ENCODE measurements at places on chromosomes 3 and 15.

- DNase-seq = no peak
Measured at GRCh38 chr3:117873249-117873600, 1161.4 kb downstream of the IGSF11 start.

- DNase-seq = no peak
Measured at GRCh38 chr15:69869291-69869690, 228.4 kb downstream of the TLE3 start.

DNA sequence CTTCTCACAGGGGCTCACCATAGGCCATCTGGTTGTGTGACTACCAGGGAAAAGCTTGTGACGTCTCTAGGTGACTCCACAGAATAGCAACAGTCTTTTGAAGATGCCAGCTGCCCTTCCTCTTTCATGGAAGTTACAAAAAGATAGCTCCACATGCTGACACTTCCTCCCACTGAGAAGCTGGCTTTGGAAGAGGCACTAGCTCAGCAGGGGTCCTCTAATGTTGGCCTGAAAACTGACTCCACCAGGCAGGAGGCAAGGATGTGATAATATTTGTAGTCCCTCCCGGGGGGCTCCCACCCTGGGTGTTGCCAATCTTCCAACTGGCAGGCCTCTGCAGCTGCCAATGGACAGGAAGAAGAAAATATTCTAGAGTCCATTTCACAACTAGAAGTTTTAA is 343.5 kb downstream of the NEK10 start:
- no peak for DNase-seq

GRCh38 chr15:94258246-94258645 is 26.9 kb downstream of the MCTP2 start:
- DNase-seq = no peak

GRCh38 chr3:110810356-110810755 is 261.3 kb upstream of the NECTIN3 start:
- peak; percentile 32 for DNase-seq

DNA sequence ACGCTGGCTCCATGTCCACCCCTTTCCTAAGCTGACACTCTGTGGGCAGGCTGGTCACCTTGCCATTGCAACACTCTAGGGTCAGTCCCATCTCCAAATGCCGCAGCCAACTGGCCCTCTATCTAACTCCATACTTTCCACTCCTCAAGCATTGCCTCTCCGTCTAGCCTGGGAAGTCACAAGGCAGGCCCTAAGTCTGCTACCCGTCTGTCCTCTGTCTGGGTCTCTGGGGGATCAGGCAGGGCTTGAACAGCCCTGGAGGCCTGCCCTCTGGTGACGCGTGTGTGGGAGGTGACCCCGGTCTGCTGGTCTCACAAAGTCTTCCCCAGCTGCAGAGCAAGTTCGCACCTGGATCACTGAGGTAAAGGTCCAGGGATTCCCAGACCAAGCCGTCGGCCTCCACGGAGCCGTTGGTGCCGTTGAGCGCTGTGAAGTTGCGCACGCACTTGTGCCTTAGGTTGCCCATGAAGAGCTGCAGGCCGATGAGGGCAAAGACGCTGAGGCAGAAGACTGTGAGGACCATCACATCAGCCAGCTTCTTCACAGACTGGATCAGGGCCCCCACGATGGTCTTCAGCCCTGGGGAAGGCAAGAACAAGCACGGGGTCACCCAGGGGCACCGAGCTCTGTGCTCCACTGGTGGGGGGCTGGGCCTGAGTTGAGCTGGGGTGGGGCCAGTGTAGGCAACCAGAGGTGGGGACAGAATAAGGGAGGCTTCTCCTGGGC is 39.9 kb downstream of the SCN5A start:
- DNase-seq = no peak

DNA sequence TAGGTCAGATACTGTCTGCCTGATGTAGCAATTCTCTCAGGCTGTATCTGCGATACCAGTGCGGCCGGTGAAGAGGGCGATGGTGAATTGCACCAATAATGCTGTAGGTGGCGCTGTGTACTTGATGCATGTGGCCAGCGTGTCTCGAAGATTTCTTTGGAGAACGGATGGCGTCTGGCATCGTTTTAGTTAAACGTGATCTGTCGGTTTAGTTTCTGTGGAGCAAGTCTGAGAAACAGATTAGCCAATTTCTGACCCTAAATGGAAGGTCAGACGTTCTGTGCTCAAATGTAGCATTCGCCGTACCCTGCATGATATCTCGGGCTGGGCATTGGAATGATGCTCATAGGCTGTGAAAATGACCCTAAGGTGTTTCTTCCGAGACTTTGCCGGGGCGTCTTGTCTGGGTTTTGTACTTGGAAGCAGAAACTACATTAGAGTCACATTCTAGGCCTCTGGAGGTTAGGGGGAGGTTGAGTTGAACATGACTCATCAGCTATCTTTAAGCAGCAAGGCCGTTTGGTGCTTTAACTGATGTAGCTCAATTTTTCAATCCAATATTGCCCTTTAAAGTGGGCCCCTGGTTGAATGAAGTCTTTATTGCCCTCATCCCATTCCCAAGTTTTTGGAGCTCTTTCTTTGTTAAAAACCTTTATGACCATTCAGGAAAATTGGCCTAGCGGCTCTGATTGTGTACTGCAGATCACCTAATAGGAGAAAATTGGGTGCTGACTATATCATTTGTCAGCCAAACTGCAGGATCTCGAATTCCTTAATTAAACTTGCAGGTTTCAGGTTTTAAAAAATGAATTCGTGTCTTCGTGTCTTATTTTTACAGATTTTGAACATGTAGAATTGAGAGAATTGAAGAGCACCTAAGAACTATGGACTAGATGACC is 80.0 kb downstream of the SQOR start:
- DNase-seq = peak; percentile 65

GRCh38 chr3:11558918-11559815 is 84.5 kb downstream of the VGLL4 start:
- DNase-seq = no peak

DNA sequence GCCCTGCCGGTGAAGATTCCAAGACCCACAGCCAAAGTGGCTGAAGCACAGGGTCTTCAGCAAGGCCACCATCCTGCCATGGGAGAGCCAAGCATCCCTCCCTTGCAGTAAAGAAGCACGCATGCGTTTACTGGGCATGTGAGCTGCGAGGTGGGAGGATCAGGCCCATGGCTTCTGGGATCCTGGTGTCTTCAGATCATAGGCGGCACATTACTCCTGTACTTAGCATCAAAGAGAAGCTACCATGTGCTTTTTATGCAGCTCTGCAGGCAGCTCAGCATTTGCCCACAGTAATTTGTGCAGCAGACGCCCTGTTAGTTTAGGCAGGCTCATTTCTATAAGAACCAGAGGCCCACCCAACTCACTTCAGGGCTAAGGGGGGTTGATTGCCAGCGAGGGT is 45.7 kb downstream of the IDH2 start:
- no peak for DNase-seq

DNA sequence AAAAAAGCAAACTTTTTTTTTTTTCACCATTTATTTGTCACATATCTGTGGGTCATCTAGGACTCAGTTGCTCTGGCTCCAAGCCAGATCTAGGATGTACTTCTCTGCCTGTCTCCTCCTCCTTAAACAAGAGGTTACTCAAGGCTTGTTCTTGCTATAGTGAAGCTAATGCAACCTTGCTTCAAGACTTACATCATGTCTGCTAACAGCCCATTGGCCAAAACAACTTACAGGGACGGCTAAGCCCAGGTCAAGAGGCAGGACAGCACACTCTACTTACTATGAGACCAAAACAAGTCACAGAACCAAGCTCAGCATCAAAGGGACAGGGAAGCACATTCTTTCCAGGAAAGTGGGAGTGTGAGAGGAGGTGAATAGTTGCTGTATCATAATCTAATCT is 123.8 kb upstream of the BNIP2 start:
- DNase-seq = no peak

DNA sequence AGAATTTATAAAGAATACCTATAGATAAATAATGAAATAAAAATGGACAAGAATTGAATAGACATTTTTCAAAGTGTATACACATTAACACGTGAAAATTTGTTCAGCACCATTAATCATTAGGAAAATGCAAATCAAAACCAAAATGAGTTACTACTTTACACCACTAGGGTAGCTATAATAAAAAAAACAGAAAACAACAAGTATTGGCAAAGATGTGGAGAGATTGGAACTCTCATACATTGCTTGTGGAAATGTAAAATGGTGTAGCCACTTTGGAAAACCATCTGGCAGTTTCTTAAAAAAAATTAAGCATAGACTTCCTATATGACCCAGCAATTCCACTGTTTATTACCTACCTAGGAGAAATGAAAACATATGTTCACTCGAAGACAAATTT is 172.8 kb upstream of the P2RY1 start:
- DNase-seq = no peak

GRCh38 chr3:10188804-10189556 is 24.3 kb downstream of the IRAK2 start:
- no peak for DNase-seq

- no peak for DNase-seq
Measured at GRCh38 chr3:50637011-50637410, 20.1 kb downstream of the MAPKAPK3 start.

- DNase-seq = peak; percentile 55
Measured at GRCh38 chr15:24856397-24857390, 98.1 kb upstream of the SNRPN start.

DNA sequence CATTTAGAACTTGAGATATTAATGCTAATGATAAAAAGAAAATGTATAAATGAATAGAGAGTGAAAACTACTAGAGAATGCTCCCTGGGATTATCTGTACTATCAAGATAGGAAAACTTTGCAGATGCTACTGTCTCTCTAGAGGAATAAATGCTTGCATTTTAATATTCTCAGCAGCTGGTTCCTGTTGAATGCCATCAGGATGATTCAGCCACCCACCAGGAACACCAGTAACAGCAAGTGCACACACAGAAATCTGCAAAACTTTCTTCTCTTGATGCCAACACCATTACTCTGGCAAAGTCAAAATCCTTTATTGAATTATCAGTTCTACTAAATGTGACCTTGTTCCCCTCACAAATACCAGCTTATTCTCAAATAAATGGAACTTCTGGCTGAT is 148.4 kb downstream of the TIGIT start:
- peak; percentile 24 for DNase-seq

DNA sequence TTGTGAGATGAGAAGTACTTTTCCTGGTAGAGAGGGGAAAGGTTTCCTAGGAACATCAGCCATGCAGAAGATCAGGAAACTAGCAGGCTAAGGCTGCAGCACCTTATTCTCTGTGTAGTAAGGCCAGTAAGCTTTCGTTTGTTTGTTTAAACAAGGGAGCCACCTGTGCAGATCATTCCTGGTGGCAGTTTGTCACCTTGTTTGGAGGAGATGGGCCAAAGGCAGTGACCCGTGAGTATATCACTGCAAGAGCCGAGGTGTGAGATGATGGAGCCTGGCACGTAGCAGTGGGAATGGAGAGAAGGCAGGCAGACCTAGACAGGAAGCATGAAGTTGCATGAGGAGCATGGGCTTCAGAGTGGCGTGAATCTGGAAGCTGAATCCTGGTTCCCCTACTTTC is 19.6 kb downstream of the ATG7 start:
- no peak for DNase-seq

DNA sequence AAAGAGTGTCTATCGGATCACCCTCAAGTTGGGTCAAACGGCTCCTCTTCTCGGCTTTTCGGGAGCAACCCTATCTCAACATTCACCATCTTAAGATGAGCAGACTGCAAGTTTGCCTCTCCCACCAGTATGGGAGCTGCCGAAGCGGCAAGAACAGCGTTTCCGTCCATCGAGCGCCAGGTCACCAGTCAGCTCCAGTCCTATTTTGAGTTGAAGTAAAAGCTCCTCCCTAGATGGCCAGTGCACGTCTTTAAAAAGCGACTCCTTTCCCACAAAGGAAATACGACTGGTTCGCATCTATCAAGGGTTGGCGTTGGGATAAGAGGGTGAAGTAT is 369 bp upstream of the U2SURP start:
- no peak for DNase-seq

DNA sequence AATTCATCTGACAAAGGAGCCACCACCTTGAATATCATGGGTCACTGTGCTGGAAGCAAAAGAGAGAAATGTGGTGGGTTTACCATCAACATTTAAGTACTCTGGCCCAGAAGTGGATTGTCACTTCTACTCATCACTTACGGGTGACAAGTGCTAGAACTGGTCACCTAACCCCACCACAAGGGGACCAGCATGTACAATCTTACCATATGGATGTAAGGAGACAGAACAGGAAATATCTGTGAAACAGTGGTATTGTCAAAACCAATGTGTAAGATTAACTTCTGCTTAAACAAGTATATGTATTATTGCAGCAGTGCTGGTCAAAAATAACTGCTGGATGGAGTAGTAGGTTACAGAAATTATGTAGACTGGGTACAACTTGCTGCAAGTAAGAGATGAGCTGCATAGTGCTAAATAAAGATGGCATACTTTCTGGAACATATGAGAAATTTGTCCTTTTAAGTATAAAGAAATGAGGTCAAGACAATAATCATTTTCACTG is 171.8 kb downstream of the POTEB3 start:
- DNase-seq = no peak

DNA sequence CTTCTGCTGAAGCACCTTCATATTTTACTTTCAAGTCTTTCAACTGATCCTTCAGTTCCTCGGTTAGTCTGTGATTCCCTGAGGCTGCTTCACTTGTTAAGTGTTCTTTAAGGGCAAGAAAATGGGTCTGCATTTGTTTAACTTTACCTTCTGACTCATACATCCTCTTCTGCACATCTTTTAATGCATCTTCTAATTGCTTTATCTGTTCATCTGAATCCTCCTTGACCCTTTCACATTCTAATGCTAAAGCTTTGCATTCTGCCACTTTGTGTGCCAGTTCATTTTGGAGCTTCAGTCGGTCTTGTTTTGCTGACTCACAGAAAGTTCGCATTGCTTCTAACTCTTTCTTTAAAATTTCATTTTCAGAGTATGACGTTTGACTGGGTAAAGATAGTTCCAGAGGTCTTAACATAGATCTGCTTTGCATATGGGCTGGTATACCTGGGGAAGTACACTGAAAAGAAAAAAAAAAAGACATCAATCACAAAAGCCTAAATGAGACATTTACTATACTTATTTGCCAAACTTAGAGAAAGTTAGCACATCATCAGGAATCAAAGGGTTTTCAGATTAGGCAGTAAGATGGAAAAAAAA is 94.3 kb downstream of the UACA start:
- DNase-seq = no peak

DNA sequence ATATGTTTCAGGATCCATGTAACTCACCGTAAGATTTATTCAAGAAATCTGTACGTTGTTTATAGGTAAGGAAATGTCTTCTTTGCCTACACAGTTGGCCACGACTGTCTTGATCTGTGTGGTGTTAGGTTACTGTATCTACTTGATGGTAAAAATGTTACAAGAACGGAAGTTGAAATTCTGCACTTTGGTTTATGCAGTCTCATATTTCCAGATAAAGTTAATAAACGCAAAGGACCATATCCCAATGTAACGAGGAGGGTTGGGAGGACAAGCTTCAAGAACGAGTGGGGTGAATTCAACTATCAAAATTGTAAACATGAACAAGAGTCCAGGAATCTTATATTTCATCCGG is 1.0 kb downstream of the USF3 start:
- DNase-seq = no peak

DNA sequence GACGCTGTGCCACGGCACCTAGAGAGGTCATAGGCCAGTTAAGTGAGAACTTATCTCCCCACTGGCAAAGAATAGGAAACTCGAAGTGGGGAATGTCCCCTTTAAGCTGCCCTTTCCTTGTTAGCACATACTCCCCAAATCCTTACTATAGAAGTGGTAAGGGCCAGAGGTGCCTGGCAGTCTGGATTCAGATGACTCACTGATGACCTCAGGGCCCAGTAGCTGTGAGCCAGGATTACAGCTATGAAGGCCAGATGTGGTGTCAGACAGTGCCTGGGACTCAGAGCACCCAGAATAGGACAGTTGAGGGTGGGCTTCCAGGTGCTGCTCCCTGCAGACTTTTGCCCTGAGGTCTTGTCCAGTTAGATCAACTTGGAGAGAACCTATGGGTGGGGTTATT is 37.7 kb downstream of the PDIA5 start:
- peak; percentile 79 for DNase-seq

- peak; percentile 77 for DNase-seq
Measured at GRCh38 chr15:64010719-64011118, 35.6 kb downstream of the DAPK2 start.

Measured in fibroblast of skin of right biceps (primary cell).